ENCODE measurements at places on chromosomes 11 and 22.

DNA sequence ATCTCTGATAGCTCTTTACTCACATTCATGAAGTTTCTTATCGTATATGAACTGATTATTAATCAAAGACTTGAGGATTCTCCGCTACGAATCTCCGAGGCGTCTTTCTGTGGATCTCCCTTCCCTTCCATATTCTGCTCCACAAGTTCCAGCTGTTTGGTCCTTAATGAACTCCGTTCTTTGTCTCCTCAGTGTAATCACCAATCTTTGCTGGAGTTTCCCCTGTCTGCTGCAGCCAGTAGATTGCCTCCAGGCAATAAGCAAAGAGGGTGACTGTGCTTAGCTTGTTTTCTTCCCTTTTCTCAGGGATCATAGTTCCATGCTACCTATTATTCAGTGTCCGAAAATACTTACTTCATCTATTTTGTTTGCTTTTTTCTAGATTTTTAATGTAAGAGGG is 169.6 kb upstream of the FOLH1 start:
- no peak for DNase-seq

- no peak for DNase-seq
These were observed 22.0 kb upstream of the OR8B8 start for GRCh38 chr11:124467381-124467927.

DNA sequence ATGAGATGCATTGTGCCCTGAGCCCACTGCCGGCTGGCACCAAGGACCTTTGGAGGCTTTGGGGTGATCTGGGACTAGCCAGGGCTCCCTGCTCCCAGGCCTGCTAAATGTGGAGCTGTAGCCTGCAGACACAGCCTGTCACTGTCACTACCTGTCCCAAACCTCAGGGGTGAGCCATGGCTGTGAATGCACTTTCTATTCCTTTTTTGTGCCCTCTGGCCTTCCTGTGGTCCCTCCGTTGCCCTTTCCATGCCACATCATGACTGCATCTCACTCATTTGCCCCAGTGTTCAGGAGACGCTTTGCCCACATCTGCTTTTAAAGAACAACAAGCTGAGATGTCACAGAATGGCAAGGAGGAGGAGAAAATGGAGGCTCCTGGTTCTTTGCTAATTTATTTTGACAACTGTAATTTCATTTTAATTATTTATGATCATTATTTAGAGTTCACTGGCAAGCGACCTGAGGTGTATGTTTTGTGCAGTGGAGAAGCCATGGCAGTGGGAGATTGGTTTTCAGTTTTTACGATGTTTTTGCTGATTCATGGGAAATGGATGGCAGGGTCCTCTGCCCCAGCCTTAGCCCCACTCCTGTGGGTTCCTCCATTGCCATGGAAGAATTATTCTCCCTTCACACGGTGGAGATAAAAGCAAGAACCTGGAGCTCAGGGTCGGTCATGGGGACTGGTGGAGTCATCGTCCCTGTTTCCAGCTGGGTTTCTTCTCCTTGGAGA is 69.2 kb downstream of the TSPAN18 start:
- DNase-seq = no peak

GRCh38 chr11:128669506-128670270 is 24.2 kb upstream of the FLI1 start:
- DNase-seq = no peak

DNA sequence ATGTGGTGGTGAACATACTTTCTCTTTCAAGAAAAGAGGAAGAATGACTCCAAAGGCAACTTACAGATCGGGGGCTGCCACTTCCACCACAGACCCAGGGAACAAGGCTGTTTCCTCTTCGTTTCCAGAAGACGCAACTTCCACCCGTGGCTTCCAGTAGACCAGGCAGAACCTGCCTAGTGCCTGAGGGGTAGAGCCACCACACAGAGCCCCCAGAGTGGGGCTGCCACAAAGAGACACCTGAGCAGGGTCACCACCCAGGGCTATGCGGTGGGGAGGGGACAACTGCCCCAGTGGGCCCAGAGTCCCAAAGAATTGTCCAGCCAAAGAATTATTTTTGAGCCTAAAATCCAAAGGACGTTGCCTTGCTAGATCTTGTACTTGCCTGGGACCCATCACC is 16.7 kb upstream of the PHF21B start:
- no peak for DNase-seq

DNA sequence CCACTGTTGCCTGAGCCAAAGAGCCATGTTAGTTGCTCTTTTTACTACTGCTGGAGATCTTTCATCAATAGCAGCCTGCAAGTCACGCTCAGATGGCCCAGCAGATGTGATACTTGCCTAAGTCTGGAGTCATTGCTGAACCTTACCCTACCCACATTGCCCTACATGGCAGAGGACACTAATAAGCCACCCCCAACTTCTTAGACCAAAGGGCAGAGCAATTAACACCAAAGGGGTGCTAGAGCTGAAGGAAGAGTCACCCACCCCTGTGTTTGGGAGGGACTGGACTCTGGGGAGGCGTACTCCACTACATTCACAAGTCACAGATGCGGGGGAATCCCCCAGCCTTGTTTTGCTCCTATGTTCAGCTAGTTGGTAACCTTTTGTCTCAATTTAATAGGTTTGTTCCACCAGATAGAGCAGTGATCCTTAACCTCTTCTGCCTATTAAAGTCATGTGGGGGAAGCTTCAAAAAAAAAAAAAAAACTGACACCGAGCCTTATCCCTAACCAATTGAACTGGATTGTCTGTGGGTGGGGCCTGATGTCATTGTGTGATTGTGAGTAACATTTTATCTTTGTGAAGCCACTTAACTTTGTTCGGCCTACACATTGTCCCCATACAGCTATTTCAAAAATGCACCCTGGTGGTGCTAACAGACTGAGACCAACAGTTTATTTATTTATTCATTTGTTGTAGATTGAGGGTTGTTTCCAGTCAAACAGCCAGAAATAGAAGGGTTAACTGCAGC is 13.1 kb downstream of the ADM start:
- DNase-seq = no peak

- DNase-seq = no peak
These were observed 25.4 kb downstream of the THOC5 start for GRCh38 chr22:29528144-29528543.

GRCh38 chr22:42080287-42080686 is 787 bp downstream of the SMDT1 start:
- no peak for DNase-seq

- DNase-seq = peak; percentile 91
These were observed 631 bp downstream of the PHF21A start for GRCh38 chr11:46120346-46121300.

DNA sequence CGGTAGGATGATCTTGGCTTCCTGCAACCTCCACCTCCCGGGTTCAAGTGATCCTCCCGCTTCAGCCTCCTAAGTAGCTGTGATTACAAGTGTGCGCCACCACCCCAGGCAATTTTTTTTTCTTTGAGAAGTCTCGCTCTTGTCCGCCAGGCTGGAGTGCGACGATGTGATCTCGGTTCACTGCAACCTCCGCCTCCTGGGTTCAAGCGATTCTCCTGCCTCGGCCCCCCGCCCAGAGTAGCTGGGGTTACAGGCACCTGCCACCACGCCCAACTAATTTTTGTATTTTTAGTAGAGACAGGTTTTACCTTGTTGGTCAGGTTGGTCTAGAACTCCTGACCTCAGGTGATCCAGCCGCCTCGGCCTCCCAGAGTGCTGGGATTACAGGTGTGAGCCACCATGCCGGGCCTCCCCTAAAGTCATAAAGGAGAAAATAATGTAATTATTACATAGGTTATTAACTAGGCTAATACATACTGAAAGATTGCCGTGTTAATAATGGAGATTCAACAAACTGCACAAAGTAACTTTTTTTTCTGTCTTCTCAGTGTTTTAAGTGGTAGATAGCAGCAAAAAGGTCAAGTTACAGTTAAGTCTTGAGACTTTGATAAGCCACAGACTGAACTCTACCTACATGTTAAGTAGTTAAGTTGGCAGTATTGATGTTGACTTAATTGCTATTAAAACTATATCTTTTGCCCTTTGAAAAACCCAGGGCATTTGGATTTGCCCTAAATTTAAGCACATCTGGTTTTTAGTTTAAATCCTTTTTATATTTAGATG is 3.9 kb downstream of the CAPRIN1 start:
- no peak for DNase-seq

All from SW 1271 (cell line).